ENCODE measurements at places on chromosomes 6 and 20.

DNA sequence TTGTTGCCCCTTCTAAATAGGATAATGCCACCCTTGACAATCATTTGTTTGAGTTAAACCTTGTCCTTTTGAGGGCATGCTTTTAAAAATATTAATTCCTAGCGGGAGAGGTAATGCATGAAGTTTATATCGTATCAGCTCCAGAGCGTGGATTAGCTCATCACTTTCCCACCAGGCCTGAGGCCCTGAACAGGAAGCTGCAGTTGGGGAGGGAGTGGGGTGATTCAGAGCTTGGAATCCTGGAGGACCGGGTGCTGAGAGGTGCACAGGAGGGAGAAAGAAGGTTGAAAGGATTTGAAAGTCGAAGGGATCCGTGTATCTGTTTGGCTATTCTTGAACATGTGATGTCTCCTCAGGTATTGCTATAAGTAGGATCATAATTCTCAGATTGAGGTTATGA, 25.0 kb downstream of the ZDHHC14 start:
- DNase-seq = no peak

- DNase-seq = no peak
These were observed 457.8 kb downstream of the HACE1 start for GRCh38 chr6:104401926-104402325.

GRCh38 chr6:137870744-137871247, 3.7 kb downstream of the TNFAIP3 start:
- no peak for DNase-seq

GRCh38 chr20:19094959-19095541, 117.4 kb upstream of the SLC24A3 start:
- DNase-seq = peak; percentile 36

- no peak for DNase-seq
These were observed 12.0 kb downstream of the AGPAT4 start for GRCh38 chr6:161261816-161262215.

DNA sequence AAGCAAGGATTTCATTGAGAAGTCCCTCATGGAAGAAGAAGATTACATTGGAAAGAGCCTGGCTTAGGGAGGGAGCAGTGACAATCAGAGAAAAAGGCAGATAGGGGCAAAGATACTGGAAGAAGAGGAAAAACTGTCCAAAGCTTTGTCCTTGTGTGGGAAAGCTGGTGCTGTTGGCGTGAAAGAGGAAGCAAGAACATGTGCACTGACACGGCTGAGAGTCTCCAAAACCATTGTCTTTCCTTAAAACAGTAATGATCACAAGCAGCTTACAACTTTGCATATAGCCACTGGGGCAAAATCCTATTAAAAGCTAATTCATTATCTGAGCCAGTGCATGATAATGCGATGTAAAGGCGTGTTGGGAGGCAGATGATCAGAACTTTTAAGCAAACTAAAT, 85.1 kb upstream of the ESR1 start:
- no peak for DNase-seq

- DNase-seq = no peak
These were observed 211.9 kb downstream of the HAO1 start for GRCh38 chr20:7728338-7728737.

DNA sequence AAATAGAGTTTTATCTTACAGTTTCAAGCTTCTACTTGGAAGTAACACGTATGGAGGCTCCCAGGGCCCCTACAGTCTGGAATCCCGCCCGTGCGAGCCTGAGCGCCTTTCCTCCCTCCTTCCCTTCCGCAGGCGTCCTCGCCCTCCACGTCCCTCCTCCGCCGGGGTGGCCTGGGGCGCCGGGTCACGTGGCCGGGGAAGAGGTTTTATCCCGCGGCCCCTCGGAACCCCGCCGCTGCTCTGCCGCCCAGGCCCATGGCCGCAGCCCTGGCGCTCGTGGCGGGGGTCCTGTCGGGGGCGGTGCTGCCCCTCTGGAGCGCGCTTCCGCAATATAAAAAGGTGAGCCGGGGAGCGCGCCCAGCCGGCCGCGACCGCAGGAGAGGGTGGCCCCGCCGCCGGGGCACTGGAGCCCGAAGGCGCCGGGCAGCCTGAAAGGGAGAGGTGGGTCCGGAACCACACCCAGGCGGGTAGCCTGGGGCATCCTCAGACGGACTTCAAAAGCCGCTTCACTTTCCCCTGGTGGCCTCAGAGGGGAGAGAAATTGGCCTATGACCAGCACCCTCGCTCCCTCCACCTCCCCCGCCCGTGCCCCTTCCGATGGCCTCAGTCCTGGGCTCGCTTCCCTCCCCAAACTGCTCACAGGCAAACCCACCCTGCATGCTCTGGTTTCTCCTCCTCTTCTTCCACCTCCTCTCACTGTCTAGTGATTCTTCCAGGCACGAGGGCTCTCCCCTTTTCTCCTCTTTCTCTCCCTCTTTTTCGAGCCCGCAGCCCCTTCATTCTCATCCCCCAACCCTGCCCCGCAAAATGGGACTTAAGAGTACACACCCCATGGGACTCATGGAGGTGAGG, at the start of gene CLPSL2:
TSS of gene CLPSL2 (plus strand) at position 235 of the 852 bp plus-strand sequence. CDS start at position 256, 21 bp downstream.
- DNase-seq = peak; percentile 63

GRCh38 chr6:7115543-7116231, 7.9 kb downstream of the RREB1 start:
- no peak for DNase-seq

DNA sequence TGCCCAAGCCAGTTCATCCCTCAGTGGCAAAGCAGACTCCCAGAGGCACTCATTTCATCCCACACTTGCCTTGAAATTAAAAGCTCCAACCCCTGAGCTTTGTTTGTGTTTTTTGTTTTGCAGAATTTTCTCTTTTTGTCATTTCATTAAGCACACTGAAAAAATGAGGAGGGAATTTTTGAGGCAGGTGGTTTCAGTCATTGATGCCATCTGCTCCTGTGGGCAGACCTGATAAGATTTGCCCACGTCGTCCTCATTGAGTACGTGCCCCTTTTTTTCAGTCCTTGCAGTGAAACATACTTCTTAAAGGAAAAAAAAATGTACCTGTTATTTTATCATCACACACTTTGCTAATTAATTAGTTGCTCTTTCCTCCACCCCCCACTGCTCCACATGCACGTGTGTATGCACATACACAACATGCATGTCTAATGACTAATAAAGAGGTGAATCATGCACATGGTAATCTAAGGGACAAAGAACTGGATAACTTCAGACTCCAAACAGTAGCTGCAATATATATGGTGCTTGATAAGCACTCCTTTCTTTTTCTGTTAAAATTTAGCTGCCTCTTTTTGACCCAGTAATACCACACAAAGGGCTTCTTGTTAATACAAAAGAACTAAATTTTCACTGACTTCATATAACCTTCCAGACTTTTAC, 102.1 kb upstream of the TMEM181 start:
- DNase-seq = no peak

DNA sequence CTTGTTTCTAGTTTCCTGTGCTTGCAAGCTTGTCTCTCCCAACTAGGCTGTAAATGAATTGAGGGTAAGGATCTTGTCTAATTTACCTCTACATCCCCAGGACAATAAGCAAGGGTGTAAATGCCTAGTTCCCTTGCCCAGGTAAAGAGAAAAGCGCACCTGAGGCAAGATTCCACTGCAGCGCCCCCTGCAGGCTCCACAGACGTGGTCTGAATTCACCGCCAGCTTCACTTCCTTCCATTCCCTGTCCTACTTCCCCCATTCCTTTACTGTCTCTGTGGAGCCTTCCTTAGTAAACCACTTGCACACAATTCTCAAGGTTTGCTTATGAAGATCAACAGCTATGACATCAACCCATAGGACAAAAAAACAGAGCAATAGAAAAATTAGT, 42.3 kb downstream of the ANKEF1 start:
- DNase-seq = peak; percentile 35

DNA sequence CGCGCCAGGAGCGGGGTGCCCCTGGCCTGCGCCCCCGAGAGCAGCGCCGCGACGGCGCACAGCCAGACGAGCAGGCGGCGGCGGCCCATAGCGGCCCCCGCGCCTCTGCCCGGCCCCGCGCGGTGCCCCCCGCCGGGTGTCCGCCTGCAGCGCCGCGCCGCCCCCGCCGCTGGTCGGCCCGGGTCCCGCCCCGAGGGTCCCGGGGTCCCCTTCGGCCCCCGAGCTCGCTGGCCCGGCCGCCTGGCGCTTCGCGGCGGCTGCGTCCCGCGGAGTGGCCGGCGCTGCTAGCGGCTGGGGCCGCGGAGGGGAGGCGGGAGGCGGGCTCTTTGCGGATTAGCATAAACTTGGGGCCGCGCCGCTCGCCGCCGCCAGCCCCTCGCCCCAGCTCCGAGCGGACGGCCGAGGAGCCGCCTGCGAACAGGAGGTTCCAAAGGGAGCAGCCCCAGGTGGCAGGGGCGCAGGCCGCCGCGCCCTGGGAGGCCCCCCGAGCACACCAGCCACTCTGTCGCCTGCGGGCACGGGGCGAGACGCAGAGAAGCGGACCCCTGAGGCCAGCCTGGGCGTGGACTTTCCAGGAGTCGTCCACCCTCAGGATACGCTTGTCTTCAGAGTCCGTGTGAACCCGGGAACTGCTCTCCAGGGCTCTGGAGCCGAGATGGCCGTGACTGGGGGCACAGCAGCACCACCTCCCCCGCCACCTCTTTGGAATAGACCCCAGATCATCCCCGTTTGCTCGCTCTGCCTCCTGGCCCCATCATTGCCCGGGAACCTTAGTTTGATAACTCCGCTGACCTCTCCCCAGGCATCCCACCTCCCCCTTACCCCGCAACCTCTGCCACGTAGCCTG, at the start of gene EMILIN3:
TSS of gene EMILIN3 (minus strand) at position 273 of the 847 bp plus-strand sequence. CDS start at position 89, 184 bp downstream.
- DNase-seq = peak; percentile 75

GRCh38 chr20:37408302-37409193, 62.6 kb downstream of the SRC start:
- DNase-seq = peak; percentile 65

GRCh38 chr20:11459090-11459890, 458.4 kb upstream of the BTBD3 start:
- DNase-seq = no peak

GRCh38 chr20:58720890-58721289, 28.3 kb downstream of the NPEPL1 start:
- no peak for DNase-seq

GRCh38 chr6:143441680-143442545, 8.6 kb downstream of the ADAT2 start:
- DNase-seq = no peak

DNA sequence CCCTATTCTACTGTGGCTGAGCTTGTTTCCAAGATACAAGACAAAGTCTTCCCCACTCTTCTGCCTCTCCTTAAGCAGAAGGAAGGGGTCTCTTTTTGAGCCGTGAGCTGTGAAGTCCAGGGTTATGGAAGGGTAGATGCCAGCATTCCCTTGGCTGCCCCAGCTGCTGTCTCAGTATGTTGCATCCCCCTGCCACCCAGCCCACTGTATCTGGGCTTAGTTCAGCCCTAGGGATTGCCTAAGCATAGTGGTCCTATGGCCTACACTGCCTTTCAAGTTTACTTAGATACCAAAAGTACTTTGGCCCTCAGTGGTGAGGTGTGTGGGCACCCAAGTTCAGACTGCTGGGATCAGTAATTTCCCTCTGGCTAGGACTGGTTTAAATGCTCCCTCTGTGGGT, 421.9 kb upstream of the KHDRBS2 start:
- DNase-seq = no peak

Measured in stomach (tissue), 19 donors.